ENCODE measurements at places on chromosomes 16 and 17. TPM values are rescaled to one million over a fixed set of nuclear protein-coding genes. Genes with fewer than 3 reads are reported as not detected.

Gene SLC43A2
- 39.1 TPM for total RNA-seq

Gene MYO15B
- total RNA-seq: 13.9 TPM

Gene CPNE7
- 0.65 TPM for total RNA-seq

Gene AMDHD2
- total RNA-seq: 37.8 TPM

Gene KCNJ16
- not detected for total RNA-seq

Gene CACNG3
- total RNA-seq: not detected

Gene CD300E
- total RNA-seq: not detected

Gene MT4
- not detected for total RNA-seq

Gene TAC4
- total RNA-seq: not detected

Measured in dermis lymphatic vessel endothelial cell (primary cell).